ENCODE measurements at places on chromosomes 1 and 21.

DNA sequence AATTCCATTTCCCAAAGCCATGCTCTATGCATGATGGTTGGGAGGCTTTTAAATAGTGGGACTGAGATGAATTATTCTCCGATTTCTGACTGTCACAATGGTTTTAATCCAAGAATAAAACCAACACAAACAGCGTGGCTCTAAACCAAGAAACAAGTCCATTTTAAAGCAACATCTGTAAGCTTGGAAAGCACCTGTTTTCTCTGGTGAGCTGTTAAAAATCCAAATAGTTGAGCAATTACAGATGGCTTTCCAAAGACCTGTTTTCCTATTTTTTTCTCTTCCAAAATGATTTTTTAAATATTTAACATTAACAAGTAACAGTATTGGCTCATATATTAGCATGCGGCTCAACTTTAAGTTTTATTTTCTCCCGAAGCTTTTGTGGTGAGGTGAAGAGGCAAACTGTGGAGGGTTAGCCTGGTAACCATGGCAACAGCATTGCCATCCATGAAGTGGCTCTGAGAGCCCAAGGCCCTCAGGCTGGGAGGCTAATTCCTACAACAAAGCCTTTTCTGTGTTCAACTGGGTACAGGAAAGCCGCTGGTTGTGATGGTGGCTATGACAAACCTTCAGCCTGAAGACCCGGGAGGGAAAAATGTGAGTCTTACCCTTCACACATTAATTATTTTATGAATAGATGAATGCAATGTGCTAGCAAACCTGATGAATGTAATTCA, 56.7 kb upstream of the B3GALT5 start:
- no peak for DNase-seq

DNA sequence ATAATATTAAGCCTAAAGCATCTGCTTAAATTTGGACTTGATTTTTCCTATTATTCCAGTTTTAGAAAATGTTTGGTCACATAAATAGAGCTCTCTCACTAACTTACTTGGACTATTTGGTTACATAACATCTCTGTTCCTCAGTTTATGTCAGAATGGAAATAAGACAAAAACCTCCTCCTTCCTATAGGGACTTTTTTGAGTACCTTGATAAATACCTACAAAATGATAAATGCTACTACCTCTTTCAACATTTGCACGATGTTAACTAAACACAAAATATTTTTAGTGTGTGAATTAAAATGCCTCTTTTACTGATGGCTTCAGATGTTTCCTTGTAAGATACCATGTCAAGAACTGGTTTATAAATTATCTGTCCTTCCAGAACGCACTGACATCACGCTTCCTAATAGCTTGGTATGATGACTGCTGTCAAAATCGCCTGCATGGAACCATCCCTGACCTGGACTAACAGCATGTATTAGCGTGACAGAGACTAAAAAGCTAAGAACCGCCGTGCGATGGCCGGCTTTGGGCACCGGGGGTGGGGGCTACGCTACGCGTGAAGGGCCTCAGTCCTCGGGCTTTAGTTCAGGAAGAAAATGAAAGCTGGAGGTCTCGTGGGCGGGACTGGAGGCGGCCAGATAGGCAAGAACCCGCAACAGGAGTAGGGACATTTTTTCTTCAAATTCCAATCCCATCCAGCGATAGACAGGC, 133.2 kb upstream of the BARHL2 start:
- DNase-seq, result no peak

- DNase-seq, result no peak
Observed at GRCh38 chr1:3404301-3404700, 50.2 kb upstream of the ARHGEF16 start.

DNA sequence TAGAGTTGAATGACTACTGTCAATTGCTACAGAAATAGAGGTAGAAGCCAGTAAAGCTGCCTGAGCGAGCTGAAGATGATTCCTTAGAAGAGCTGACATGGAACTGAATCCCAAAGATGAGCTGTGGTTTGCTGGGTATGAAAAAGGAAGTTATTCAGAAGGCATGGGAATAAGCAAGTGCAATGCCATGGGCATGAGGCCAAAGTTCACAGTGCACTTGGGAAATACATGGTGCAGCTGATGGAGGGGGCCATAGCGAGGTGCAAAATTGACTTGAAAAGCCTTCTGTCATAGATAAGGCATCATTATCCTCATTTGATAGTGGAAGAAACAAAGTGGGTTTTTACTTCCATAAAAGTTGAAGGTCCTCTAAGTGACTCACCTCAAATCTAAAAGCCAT, 88.6 kb downstream of the NEK7 start:
- no peak for DNase-seq

DNA sequence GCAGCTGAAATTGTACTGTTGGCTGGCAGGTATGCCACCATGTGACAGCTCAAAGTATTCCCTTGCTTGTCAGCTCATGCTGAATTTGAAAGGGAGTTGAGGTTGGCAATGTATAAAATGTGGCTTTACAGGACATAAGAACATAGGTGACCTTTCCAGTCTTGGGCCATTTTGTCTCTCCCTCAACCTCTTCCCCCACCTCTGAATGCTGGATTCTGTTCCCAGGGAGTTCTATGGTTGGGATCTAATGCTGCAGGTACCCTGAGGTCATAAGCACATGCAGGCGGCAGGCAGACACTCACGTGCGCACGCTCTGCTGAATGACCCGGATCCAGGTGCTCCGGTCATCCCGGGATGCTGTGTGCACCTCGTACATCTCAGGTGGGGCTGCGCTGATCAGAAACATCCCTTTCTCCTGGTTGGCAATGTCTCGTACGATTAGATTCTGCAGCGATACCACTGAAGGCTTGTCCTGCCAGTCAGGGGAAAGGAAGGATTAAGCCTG, 16.0 kb downstream of the RXFP4 start:
- DNase-seq, result no peak

DNA sequence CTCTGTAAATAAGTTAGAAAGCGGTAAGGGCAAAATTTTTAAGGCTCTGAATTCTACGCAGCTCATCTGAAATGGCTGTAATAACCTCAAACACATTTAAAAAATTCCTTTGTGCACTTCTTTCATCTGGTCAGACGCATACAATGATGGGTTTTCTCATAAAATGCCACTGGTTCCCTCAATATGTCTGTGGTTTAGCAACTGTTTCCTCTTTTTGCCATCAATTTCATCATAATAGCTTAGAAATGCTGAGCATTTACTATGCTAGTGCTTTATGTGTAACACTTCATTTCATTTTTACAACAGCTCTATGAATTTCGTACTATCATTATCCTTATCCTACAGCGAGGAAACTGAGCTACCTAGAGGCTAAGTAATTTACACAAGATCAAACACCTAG, 35.3 kb upstream of the DMRTA2 start:
- no peak for DNase-seq

GRCh38 chr1:15938628-15939161, 37.2 kb downstream of the ZBTB17 start:
- DNase-seq, result no peak

All from stimulated activated CD4-positive, alpha-beta T cell treated with anti-CD3 and anti-CD28 coated beads, Interleukin-4, amount 100 ng/mL, for 48 hours (primary cell).